Activated naive CD4-positive, alpha-beta T cell treated with anti-CD3 and anti-CD28 coated beads, Interleukin-2, amount 10 ng/mL, durations not matched to agents 7 days and 5 days (primary cell): ENCODE measurements at places on chromosomes 12 and 14.

DNA sequence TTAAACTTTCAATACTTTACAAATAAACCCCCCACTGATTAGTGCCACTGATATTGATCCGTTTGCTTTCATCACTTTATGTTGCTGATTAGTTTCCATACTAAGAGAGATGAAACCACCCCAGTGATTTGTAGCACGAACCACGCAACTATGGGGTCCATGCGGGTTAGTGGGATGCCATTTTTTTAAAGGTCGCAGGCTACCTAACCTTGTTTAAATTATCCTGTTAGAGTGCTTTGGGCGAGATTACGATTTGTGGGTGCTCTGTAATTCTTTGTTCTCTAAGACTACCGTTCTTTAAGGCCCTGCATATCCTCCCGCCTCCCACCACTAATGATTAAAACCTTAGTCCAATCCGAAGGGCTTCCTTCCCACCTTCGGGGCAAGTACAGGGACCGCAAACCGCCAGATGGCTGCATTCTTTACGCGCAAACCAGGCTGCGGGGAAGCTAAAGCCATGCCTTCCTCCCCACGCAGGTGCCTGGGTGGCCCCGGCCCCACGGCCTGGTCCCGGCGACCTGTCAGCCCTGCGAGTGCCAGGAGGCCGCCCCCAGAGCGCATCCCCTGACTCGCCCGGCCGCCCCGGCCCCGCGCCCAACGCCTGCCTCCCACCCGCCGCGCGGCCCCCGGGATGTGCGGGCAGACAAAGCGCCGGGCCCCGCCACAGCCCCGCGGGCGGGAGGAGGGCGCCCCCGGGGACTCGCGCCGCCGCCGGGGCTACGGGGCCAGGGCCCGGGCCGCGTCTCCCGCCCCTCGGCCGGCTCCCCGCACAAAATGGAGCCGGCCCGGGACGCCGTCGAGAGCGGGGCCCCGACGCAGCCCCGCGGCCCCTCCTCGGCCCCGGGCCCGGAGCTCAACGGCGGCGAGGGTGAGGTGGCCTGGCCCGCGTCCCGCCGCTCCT lies 759 bp downstream of the NFYB start:
- H3K4me1 ChIP-seq: peaks cover 31% of the 10 kb centered on the region
- peak overlapping the region; percentile 95 for H3K27ac ChIP-seq
- H3K4me3 ChIP-seq: peak overlapping the region; percentile 92
- peaks cover 10% of the 10 kb centered on the region for H3K36me3 ChIP-seq

DNA sequence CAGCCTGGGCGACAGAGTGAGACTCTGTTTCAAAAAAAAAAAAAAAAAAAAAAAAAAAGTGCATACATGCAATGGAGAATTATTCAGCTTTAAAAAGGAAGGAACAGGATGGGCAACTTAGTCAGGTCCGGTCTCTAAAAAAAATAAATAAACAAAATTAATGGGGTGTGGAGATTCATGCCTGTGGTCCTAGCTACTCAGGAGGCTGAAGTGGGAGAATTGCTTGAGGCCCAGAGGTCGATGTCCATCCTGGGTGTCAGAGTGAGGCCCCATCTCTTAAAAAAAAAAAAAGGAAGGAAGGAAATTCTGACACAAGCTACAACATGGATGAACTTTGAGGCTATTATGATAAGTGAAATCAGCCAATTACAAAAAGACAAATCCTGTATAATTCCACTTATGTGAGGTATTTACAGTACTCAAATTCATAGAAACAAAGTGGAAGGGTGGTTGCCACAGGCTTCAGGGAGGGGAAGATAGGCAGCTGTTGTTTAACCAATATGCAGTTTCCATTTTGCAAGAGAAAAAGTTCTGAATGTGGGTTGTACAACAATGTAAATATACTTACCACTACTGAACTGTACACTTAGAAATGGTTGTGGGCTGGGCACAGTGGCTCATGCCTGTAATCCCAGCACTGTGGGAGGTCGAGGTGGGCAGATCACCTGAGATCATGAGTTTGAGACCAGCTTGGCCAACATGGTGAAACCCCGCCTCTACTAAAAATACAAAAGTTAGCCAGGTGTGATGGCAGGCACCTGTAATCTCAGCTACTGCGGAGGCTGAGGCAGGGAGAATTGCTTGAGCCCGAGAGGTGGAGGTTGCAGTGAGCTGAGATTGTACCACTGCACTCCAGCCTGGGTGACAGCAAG lies 12.3 kb upstream of the APOF start:
- H3K27me3 ChIP-seq: peaks cover 16% of the 10 kb centered on the region
- H3K27ac ChIP-seq: no peak overlapping the region
- no peaks in the 10 kb centered on the region for H3K4me1 ChIP-seq
- no peak overlapping the region for H3K4me3 ChIP-seq
- no peaks in the 10 kb centered on the region for H3K36me3 ChIP-seq
- no peak for DNase-seq

GRCh38 chr12:49548822-49549648 lies 10.2 kb downstream of the KCNH3 start:
- peaks cover 18% of the 10 kb centered on the region for H3K4me1 ChIP-seq
- H3K27ac ChIP-seq: no peak overlapping the region
- H3K36me3 ChIP-seq: no peaks in the 10 kb centered on the region
- DNase-seq: peak; percentile 51
- peak overlapping the region; percentile 65 for H3K4me3 ChIP-seq

GRCh38 chr14:58243790-58244555 lies 670 bp upstream of the PSMA3 start:
- peaks cover 19% of the 10 kb centered on the region for H3K36me3 ChIP-seq
- peak overlapping the region; percentile 98 for H3K27ac ChIP-seq
- H3K4me1 ChIP-seq: peaks cover 42% of the 10 kb centered on the region

DNA sequence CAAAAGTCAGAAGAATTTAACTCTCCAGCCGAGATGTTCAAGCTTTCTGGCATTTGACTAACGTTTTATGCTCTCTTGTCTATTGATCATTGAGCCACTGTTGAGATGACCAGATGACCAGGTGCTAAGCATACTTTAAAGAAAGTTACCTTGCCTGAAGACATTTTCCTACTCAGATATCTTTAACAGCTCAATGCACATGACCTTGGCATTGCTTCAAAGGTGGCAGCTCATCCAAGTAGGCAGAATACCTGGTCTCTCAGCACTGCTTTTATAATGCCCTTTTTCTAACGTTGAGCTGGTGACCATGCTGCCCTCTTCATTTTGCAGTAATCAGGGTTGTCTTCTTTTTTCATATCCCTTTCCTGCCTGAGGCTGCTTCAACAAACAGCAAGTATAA lies 358.1 kb downstream of the RAD51B start:
- no peak overlapping the region for H3K27ac ChIP-seq
- H3K4me1 ChIP-seq: peaks cover 23% of the 10 kb centered on the region
- no peaks in the 10 kb centered on the region for H3K36me3 ChIP-seq
- DNase-seq: no peak

- no peak overlapping the region for H3K27ac ChIP-seq
- no peaks in the 10 kb centered on the region for H3K4me1 ChIP-seq
- no peaks in the 10 kb centered on the region for H3K27me3 ChIP-seq
- H3K4me3 ChIP-seq: no peak overlapping the region
- no peak for DNase-seq
Measured at GRCh38 chr12:100248886-100249285, 18.0 kb downstream of the DEPDC4 start.

DNA sequence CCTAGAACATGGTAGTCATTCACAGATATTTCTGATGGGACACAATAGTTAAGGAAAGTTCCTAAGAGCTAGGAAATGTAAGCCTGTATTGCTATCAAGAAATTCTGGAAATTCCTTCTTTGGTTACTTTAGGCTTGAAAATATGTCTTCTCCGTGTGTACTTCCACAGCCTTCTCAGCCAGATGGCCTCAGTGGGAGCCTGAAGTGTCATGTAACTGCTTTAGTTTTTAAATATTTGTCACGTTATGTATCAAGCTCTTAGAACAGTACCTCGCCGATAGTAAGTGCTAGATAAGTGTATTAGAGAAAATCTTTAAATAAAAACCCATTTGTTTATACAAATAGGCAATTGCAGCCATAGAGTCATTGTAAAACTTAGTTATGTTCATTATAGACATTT lies 95.6 kb downstream of the DERA start:
- H3K36me3 ChIP-seq: peaks cover 8% of the 10 kb centered on the region
- no peaks in the 10 kb centered on the region for H3K4me1 ChIP-seq
- no peak overlapping the region for H3K4me3 ChIP-seq

GRCh38 chr14:69535230-69535848 lies 39.3 kb downstream of the CCDC177 start:
- no peak overlapping the region for H3K27ac ChIP-seq
- no peaks in the 10 kb centered on the region for H3K4me1 ChIP-seq
- no peaks in the 10 kb centered on the region for H3K36me3 ChIP-seq

DNA sequence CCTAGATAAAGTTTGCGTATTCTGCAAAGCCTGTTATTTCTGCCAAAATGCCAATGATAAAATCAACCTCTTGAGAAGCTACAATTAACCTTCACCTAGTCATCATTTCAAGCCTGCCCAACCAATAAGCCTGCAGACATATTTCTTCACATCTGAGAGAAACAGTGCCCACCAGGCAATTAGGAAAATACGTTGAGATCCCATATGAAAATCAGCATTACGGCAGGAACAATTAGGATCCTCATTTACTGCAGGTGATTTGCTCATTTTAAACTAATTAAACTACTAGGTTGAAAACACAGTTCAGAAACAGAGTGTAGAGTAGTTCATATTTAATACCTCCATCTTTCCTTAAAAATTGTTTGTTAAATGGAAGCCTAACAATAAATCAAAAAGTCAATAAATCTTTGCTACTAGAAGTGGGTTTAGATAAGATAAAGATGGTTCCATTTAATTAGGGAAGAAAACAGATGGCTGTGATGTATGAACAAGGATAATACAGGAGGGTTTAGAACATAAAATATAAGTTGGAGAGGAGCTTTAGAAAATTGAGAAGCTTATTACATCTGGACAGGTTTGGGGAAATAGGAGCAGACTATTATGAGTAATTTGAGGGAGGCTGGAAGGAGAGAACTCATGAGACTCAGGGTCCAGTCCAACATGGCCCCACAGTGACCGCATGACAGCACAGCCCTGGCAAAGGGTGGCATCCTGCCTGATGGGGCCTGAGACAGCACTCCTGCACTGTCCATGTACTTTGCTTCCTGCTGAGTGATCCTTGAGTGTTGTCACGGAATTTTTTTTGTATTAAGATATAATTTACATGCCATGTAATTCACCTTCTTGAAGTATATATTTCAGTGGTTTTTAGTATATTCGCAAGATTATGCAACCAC lies 26.9 kb upstream of the PYGL start:
- no peak overlapping the region for H3K27ac ChIP-seq
- H3K27me3 ChIP-seq: peaks cover 15% of the 10 kb centered on the region
- no peaks in the 10 kb centered on the region for H3K36me3 ChIP-seq
- DNase-seq: no peak
- H3K4me3 ChIP-seq: no peak overlapping the region

GRCh38 chr12:124045671-124046455 lies 72.8 kb downstream of the ZNF664 start:
- H3K4me3 ChIP-seq: no peak overlapping the region
- peaks cover 5% of the 10 kb centered on the region for H3K4me1 ChIP-seq
- H3K27ac ChIP-seq: no peak overlapping the region

GRCh38 chr12:132508491-132508740 lies 18.5 kb downstream of the FBRSL1 start:
- no peaks in the 10 kb centered on the region for H3K27me3 ChIP-seq
- no peak overlapping the region for H3K27ac ChIP-seq
- no peak for DNase-seq

GRCh38 chr12:123614531-123614930 lies 12.6 kb downstream of the DDX55 start:
- peaks cover 58% of the 10 kb centered on the region for H3K36me3 ChIP-seq
- no peak for DNase-seq
- H3K4me3 ChIP-seq: no peak overlapping the region
- no peaks in the 10 kb centered on the region for H3K27me3 ChIP-seq

- H3K27ac ChIP-seq: no peak overlapping the region
- peaks cover 2% of the 10 kb centered on the region for H3K36me3 ChIP-seq
- no peaks in the 10 kb centered on the region for H3K27me3 ChIP-seq
- no peak for DNase-seq
- peaks cover 75% of the 10 kb centered on the region for H3K4me1 ChIP-seq
Measured at GRCh38 chr14:65226824-65227604, 124.7 kb upstream of the MAX start.
